Muscle of arm (tissue), 14 donors: ENCODE measurements at places on chromosomes 2 and 18.

DNA sequence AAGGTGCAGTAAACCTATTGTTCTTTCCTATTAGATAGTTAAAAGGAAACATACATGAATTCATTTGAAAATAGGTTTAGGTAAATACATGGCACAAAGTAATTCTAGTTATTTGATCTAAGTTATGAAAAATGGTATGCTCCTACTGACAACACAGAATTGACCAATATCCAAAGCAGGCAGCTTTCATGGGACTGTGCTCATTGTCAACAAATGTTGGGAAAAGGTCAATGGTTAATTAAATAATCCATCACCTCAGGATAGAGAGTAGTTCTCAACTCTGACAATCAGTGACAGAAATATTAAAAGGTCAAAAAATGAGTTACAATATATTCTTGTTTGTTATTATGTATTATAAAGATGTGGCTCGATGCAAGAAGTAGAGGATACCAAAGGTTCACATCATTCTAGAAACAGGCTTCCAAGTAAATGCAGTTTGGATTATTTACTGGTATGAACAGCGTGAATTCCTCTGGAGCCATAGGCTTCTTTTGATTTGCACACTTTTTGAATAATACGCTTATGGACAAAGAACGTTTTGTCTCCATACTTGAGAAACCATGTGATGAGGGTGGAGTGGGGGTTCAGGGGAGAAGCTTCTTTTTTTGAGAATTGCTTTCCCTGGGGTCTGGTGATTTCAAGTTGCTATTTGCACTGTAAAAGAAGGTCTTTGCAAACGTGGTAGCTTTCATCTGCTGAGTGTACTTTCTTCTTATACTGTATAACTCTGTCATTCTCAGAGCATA lies 422.0 kb upstream of the ZEB2 start:
- no peak for DNase-seq

GRCh38 chr18:24027156-24027827 lies 12.7 kb downstream of the TTC39C start:
- no peak for DNase-seq

- no peak for DNase-seq
Measured at GRCh38 chr2:147231607-147232006, 613.2 kb upstream of the ACVR2A start.

DNA sequence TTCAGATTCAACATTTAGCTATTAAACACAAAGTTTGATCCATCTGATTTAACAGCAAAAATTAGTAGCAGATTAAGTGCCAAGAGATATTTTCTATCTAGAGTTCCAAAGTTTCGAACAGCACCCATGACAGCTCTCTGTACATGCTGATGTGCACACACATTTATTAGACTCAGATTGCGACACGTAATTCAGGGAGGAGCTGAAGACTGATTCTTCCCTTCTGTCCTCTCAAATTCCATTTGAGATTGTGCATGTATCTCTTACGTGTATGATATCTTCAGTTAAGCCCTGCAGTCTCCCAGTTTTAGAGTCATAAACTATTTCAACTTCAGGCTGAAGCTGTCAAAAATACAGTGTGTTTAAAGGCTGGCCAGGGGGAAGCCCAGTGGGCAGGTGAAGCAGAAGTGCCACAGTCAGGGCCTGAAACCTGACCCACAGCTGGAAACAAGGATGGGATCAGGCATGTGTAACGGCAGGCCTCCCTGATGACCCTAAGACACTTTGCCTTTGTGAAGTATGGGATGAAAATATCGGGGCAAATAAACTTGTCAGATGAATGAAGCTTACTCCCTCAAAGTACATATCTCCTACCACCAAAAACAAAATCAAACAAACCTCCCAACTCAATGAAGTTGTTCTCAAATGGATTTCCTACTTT lies 30.6 kb downstream of the CYB5A start:
- DNase-seq = no peak

- no peak for DNase-seq
Measured at GRCh38 chr2:13006426-13006825, 289.7 kb downstream of the TRIB2 start.

DNA sequence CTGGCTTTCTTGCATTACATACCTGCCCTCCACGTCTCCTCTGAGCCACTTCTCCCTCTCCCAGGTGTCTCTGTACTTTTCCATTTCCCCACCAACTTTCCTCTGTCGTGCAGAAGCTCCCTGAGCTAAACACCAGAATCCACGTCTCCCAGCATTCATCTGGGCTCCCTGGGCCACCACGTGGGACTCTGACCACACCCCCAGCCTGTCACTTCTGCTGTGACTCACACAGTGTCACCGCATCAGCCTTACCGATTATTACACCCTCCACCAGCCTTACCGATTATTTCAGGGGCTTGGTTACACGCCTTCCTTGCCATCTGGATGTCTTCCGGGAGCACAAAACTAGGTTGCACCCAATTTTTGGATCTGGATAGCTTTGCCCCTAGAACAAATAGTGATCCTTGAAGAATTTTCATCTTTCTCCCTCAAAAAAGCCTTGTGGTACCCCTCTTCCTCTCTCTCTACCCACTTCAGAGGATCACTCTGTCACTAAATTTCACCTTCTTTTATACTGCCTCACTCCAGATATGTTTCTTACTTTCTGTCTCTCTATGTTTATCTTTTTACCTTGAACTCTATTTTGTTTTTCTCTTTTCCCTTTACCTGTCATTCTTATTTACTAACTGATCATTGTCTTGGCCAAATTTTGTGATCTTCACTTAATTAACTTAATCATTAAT lies 136.9 kb upstream of the CAB39 start:
- no peak for DNase-seq

GRCh38 chr2:194301946-194302345 lies 1355.1 kb upstream of the SLC39A10 start:
- no peak for DNase-seq

DNA sequence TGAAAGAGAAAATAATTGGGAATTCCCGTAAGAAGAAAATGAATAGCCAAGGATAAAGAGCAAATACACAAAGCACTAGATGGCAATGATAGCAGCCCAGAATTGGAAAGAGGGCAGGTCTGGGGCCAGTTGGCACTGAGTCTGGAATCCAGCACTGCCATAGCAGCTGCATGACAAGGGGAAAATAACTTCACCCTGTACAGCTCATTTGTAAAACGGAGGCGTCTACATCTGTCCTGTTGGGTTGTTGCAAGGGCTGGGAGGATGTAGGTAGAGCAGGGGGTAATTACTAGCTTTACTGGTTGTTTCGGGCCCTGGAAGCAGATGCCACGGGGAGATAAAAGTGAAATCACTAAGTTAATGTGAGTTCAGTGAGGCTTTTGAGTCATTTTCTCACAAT lies 110.0 kb upstream of the RASGRP3 start:
- peak; percentile 51 for DNase-seq

DNA sequence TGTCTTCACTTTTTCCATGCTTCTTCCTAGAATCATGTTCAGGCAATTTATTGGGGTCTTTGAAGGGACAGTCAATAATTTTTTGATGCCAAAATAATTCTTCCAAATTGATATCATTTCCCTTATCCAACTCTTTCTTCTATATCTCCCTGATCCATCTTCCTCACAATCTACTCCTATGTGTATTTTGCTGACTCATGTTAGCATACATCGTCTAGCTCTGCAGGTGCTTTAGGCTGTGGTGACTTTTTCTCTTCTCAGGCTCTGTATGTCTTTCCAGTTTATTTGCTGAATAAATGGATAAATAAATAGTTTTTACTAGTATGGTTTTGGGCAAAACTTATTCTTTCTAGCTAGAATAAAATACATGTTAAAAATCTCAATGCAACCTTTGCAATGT lies 1650.9 kb upstream of the TMEFF2 start:
- DNase-seq = no peak

DNA sequence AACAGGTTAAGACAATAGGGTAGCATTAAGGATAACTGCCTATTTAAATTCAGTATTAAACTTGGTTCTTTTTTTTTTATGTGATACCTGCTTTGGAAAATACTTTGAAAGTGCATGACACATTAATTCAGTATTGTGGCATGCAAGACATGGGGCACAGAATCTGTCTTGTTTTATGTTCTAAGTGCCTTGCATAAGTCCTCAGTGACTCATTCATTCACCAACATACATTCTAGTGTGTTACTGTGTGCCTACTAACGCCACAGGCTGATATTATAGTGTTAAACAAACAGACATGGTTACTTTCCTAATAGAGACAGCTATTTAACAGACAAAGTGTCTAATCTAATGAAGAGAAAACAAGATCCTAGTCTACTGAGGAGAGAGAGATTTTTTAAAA lies 91.7 kb downstream of the GCA start:
- DNase-seq = no peak

DNA sequence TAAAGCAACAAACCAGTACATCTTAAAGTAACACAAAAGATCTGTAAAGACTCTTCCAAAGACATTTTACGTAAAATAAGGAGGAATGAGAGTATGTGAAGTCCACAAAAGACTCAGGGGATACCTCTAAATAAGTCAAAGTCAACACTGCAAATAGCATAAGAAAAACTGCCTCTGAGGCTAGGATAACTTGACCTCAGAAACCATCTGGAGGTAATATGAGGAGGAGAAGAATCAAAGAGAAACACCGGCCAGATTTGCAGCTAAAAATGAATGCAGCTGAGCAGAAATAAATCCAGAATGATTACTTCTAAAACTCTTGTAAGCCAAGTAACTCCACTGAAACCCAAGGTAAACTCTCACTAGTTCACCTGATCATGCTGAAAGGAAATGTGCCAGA lies 52.2 kb upstream of the ERMN start:
- no peak for DNase-seq

DNA sequence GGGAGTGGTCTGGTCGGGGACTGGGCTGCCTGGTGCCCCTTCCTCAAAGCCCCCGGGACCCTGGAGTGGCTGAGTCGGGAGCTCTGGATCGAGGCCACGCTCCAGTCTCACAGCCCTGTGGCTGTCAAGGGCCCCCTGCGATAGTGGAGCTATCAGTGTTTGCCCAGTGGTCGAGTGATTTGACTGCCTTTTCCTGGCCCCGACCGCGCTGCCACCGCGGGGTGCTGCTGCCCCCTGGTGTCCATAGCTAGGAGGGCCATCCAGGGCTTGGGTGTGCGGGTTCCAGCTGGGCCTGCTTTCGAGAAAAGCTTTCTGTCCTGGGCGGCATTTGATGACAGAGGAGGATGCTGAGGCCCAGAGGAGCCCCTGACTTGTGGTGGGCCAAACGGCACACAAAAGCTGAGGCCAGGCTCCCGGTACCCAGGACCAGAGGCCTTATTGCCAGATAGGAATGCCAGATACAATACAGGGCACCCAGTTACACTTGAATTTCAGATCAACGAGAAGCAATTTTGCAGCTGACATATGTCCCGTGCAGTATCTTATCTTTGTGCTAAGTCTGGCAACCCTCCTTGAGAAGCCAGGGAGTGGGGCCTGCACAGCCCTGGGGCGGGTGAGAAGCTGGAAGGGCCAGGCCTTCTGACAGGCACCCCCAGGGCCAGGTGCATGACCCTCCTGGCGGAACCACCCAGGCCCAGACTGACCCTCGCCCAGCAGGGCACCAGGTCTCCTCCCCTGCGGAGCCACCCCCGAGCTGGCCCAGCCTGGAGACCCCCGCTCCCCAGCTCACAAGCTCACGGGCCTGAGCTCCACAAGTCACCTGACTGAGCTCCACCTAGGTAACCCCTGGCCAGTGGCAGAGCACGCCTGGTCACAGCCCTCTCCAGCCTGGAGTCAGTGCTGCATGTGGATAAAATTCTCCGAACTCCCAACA lies 13.0 kb downstream of the ODC1 start:
- DNase-seq = peak; percentile 82
